ENCODE measurements at places on chromosomes 3 and 15.

- DNase-seq, result no peak
Observed at GRCh38 chr15:92243227-92243626, 150.5 kb upstream of the ST8SIA2 start.

- no peak for DNase-seq
Observed at GRCh38 chr15:57386976-57387375, 10.7 kb downstream of the CGNL1 start.

- no peak for DNase-seq
Observed at GRCh38 chr15:96494505-96494904, 164.0 kb downstream of the NR2F2 start.

GRCh38 chr15:74709011-74709410 lies 13.2 kb upstream of the EDC3 start:
- no peak for DNase-seq

DNA sequence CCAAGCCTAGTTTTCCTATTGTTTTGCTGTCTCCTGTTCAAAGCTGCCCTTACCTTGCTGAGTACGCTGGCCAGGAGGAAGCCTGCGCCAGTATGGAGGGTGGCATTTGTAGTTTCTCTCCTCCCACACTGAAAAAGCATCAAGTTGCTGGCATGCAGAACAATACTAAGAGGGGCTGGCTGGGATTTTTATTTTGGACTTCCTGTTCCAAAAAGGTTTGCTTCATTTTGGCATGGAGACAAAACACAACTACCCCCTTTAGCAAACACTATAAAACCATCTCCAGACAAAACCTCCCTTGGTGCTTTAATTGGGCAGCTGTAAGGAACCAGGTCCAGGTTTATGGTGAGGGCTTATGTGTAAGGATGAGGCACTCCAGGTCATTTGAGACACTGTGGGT lies 457.6 kb downstream of the PDCD6IP start:
- no peak for DNase-seq

- DNase-seq, result no peak
Observed at GRCh38 chr15:31439328-31439727, 112.7 kb downstream of the KLF13 start.

DNA sequence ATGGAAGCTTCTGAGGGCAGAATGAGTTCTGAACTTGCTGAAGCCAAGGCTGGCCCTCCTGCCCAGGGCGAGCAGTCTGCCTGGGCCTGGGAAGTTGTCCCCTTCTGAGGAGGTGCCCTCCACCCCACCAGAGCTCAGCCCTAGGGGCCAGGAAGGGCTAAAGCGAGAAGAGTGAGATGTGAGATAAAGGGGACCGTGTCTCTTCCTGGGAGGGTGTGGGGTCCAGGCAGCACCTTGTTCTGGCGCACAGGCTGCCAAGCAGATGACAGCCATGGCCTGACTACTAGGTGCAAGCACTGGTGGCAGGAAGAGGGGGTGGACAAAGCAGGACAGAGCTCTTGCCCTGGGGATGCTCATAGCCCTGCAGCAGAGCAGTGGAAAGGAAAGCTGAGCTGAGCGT lies 3.7 kb downstream of the PAK6 start:
- no peak for DNase-seq
